Activated T-cell treated with anti-CD3 and anti-CD28 coated beads for 48 hours (primary cell): ENCODE measurements at places on chromosomes 4 and X.

- no peak for DNase-seq
Observed at GRCh38 chrX:11386001-11386523, 92.8 kb downstream of the AMELX start.

DNA sequence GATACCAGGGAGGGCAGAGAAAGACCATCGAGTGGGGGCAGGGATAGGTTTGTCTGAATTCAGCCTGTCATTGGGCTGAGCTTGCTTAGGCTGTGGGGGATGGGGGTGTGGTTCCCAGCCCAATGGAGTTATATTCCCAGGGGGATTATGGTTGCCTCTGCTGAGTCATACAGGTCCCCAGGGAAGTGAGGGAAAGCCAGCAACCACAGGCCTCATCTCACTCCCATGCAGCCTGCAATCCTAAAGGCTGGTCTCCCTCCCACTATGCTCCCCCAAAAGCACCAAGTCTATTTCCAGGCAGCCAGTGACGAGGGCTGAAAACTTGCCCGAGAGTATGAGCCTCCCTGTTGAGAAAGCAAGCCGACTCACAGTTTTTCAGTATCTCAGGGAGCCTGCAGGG, 39.3 kb downstream of the AFM start:
- DNase-seq: no peak

DNA sequence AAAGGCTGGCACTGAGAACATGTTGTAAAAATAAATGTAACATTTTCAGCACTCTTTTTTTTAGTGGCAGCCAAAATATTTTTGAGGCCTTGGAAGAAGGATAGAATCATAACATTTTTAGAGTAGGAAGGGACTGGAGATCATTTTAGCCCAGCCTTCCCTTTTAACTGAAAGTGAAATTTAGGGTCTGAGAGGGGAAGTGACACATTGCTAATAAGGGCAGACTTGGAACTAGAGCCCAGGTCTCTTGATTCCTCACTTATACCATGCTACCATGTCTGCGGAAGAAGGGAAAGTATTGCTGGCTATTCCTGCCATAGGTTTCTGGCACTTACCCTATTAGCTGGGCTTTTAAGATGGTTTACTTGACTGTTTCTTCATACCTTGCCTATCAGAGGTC, 4.8 kb downstream of the WDR44 start:
- no peak for DNase-seq

GRCh38 chrX:84219551-84219950, 31.6 kb upstream of the RPS6KA6 start:
- DNase-seq: no peak

DNA sequence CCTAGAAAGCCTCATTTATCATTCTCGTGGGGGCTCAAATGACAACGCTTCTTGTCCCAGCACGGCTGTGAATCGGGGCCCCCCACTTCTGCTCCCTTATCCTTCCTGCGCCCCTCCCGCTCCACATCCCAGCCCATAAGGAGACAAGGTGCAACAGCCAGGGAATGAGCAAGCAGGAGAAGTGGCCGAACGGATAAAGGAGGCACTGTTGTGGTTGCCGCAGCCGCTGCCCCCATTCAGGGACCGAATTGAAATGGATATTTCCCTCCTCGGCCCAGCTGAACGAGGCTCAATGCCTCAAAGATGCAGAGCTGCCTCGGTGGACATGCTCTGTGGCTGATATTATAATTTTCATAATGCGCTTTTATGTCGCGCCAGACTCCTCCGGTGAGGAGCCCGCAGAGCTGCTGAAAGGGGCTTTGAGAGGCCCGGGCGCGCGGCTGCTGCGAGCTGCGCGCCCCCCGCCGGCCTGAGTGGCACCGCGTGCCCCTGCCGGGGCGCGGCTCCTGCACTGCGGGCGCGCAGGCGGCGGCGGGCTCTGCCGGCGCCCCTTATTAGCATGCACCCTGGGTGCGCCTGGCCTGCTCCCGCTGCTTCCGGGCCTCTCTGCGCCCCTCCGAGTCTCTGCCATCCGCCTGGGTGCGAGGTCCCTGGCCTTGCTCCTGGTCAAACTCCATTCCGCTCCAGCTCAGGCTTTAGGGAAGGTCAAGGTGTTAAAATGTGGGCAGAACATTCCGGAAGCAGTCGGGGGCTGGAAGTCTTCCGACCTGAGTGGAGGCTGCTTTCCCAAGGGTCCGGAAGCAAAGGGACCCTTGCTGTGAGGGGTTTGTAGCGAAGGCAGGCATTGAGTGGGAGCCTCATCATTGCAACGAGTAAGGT, 68.2 kb upstream of the TMEM33 start:
- no peak for DNase-seq

GRCh38 chr4:150714462-150715438, 132.8 kb downstream of the MAB21L2 start:
- no peak for DNase-seq

- DNase-seq: no peak
Observed at GRCh38 chr4:105858466-105859040, 36.7 kb upstream of the NPNT start.

DNA sequence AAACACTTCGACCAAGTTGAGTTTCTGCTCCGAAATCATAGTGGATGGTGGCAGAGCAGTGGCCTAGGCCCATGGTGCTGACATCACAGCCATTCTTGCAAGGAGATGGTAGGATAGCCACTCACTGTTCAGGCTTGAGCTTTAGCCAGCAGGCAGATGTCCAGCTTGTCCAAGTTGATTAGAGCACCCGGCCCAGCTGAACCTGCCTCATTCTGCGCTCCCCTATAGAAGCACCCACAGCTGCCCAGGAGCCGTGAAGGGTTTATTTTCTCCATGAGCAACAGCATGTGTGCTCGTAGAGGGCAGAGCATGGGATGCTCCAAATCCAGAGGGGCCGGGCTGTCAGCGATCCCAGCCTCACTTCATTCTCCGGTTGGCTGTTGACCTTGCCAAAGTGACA, 16.2 kb downstream of the PIGG start:
- no peak for DNase-seq

GRCh38 chr4:8307121-8307520, 37.6 kb downstream of the HTRA3 start:
- no peak for DNase-seq

DNA sequence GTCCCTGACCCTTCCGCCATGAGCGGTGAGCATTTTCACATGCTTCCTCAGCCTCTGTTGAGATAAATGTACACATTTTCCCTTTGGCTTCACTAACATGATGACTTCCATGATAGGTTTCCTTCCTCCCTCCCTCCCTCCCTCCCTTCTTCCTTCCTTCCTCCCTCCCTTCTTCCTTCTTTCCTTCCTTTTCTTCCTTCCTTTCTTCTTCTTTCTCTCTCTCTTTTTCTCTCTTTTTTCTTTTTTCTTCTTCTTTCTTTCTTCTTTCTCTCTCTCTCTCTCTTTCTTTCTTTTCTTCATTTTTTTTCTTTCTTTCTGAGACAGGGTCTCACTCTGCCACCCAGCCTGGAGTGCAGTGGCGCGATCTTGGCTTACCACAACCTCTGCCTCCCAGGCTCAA, 8.9 kb downstream of the HGFAC start:
- DNase-seq: no peak

- no peak for DNase-seq
Observed at GRCh38 chrX:21781525-21781924, 23.6 kb upstream of the SMPX start.

GRCh38 chr4:45931154-45931553, 192.7 kb downstream of the GABRG1 start:
- no peak for DNase-seq

GRCh38 chrX:42869659-42870476, 91.9 kb upstream of the PPP1R2C start:
- no peak for DNase-seq

- DNase-seq: no peak
Observed at GRCh38 chrX:140723121-140723715, 13.7 kb downstream of the LINC00632 start.

GRCh38 chr4:44670506-44671199, 7.6 kb upstream of the GUF1 start:
- DNase-seq: no peak

GRCh38 chr4:74206088-74206825, 48.3 kb downstream of the MTHFD2L start:
- no peak for DNase-seq

DNA sequence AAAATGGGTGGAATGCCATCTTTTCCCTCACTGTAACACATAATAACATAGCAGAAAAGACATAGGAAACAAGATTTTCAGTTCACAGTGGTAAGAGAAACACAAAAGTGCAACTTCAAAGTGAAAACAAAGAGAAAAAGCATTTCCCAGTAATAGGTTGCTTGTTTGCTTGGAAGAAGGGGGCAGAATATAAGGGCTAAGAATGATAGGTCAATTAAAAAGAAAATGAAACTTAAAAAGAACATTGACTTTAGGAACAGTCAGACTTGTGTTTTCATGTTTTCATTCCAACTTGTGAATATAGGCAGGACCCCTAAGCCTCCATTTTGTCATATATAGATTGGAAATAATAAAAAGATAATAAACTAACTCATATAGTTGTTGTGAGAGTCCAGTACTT, 168.2 kb upstream of the PPP3CA start:
- no peak for DNase-seq

DNA sequence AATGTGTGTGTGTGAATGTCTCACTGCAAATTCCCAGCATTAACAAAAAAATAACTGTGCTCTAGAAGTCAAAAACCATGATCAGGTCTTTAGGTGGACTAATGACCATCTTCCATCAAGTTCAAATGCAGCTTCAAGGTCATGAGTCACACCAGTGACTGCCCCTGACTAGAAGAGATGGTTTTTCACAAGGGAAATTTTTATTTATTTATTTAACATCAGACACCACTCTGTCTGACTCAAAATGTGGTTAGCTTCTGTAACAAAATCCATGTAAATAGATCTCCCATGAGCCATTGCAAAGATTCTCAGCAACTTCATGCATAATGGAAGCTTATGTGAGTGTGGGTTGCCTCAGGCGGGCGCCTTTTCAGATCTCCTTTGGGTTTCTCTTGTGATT, 219.2 kb downstream of the KIT start:
- DNase-seq: no peak

- no peak for DNase-seq
Observed at GRCh38 chr4:36180206-36180605, 64.1 kb downstream of the ARAP2 start.

- DNase-seq: no peak
Observed at GRCh38 chr4:76216975-76217814, 3.6 kb upstream of the SCARB2 start.

DNA sequence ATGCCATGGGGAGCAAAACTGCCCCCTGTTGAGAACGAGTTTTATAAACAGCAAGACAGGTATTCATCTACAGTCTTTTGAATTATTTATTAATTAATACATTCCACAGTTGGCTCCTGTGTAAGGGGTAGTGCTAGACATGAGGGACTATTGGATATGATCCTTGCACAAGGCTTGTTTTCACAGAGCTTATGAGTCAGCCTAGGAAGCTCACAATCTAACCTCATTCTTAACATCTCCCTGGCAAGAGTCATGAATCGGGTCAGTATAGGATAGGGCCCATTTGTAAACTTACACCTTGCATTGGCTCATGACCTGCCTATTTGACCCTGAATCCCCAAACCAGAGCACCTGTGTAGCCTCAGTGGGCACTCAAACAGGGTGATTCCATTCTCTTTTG, 209.1 kb upstream of the HCCS start:
- no peak for DNase-seq

DNA sequence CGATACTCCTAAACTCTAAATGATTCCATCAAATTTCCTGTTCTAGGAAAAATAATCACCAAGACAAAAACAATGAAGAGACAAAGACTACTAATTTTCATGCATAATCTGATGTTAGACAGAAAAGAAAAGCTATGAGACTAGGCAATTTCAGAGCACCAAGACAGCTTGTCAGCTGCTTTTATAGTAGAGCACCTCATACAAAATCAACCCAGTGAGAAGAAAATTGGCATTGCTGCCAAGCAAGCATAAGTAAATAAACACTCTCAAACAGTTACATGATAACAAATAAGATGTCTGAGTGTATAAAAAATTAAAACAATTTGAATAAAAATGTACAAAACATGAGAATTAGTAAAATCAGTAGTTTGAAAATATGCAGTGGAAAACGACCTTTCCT, 1544.6 kb downstream of the C4orf33 start:
- no peak for DNase-seq

- DNase-seq: no peak
Observed at GRCh38 chr4:105630670-105631655, 77.5 kb downstream of the INTS12 start.

DNA sequence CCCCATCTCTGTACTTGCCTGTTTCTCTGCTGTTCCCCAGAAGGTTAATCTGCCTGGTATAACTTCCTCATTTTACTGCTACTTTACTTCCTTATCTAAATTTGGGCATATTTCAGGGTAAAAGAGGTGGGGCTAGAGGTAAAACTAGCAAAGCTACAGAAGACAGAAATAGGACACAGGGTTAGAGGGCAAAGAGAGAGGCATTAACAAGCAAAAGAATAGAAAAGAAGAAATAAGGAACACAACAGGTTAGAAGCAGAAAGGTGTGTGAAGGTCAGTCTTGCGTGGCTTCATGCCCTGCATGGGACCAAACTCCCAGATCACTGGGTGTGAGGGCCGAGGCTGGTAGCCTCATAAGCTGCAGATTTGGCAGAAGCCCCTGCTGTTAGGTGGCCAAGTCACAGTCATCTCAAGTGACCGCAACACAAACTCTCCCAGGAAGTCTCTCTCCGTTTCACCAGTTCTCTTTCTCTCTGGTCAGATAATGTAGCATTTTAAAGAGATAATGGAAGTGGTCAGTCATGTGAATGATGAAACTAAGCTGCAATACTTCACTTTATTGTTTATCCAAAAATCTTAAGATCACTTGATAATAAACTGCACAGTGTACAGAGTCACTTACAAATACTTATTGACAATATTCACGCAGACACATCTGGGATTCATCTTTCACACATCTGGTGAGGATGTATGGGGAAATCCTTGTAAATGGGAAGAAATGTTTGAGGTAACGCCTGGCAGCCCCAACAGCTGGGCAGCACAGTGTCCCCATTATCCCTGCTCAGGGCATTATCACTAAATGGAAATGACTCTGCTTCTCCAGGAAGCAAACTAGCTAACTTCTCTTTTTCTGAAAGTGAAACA, 16.4 kb downstream of the TMEM154 start:
- DNase-seq: no peak

- peak; percentile 81 for DNase-seq
Observed at GRCh38 chrX:77894921-77895886, at the start of gene MAGT1. Gene MAGT1 (minus strand): TSS chrX:77895435. CDS start chrX:77895410, 25 bp downstream.

GRCh38 chrX:16300831-16301230, 133.6 kb downstream of the MAGEB17 start:
- no peak for DNase-seq

- DNase-seq: no peak
Observed at GRCh38 chrX:107537815-107538214, 88.4 kb downstream of the FRMPD3 start.

GRCh38 chrX:53433651-53434639, at the start of gene HSD17B10:
Gene HSD17B10 (minus strand): TSS chrX:53434370. CDS start chrX:53434345, 25 bp downstream.
- DNase-seq: peak; percentile 83

GRCh38 chr4:107037199-107037584, 1.1 kb upstream of the DKK2 start:
- no peak for DNase-seq

GRCh38 chr4:146661367-146661766, 22.7 kb downstream of the POU4F2 start:
- no peak for DNase-seq

DNA sequence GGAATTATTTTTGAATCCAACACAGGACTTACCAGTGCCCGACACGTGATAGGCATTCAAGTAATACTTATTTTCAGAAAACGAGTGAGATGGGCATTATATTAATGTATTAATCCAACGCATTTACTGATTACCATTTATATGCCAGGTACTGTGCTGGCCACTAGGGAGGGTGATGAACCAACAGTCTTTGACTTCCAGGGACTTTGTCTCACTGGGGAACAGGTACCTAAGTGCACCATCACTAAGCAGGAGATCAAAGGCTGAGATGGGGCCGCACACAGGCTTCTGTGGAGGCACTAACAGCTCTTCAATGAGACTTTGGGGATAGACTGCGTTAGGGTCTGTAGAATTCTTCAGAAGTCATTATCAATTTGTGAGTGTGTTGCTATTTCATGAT, 5.7 kb upstream of the TADA2B start:
- DNase-seq: no peak
